ENCODE measurements at places on chromosomes 13 and 19. TPM values are rescaled to one million over a fixed set of nuclear protein-coding genes. Genes with fewer than 3 reads are reported as not detected.

GRCh38 chr13:51626749-51627148, 42.5 kb downstream of the WDFY2 start:
- no peak for DNase-seq

DNA sequence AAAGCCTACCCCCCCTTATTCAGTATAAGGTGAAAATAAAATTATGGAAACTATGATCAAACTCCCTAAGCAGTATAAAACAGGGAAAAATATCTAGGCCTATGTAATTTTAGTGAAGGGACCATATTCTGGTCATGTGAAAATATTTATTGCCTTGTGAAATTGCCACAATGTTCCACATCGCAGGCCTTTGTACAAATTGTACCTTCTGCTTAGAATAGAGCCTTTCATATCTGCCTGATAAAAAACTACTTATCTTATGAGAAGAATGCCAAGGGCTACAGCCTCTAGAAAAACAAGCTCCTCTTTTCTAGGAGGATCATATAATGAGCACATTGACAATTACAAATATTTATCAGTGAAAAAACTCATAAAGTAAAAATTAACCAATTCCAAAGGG, 1280.0 kb downstream of the EFNB2 start:
- DNase-seq: no peak

- DNase-seq: no peak
These were observed 4.3 kb upstream of the CEACAM19 start for GRCh38 chr19:44666852-44667556.

DNA sequence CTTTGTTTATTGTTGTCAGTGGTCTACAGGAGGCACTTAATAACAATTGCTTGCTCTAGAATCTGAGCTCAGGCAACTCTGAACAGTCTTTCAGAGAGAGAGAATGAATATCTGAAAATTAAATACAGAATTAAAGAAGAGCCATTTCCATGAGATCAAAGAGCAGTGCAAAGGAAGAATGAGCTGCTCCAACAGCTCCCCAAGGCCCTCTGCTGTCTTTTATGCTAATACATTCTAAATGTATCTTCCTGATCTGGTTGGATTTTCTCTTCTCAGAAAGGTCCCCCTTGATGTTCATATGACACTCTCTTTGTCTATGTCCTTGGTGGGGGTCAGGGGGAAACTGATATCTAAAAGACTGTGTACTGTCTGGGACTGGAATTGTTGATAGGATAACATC, 1029.6 kb downstream of the PCDH9 start:
- no peak for DNase-seq

DNA sequence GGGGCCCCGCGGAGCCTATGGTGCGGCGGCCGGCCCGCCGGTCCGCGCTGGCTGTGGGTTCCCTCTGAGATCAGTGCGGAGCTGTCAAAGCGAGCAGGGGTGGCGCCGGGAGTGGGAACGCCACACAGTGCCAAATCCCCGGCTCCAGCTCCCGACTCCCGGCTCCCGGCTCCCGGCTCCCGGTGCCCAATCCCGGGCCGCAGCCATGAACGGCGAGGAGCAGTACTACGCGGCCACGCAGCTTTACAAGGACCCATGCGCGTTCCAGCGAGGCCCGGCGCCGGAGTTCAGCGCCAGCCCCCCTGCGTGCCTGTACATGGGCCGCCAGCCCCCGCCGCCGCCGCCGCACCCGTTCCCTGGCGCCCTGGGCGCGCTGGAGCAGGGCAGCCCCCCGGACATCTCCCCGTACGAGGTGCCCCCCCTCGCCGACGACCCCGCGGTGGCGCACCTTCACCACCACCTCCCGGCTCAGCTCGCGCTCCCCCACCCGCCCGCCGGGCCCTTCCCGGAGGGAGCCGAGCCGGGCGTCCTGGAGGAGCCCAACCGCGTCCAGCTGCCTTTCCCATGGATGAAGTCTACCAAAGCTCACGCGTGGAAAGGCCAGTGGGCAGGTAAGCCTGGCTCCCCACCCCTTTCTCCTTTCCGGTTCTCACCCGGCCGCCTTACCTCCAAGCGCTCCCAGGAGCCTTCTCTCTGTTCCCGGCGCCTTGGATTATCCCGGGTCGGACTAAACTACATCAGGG, at the start of gene PDX1:
PDX1 (plus strand) TSS at position 67 of the 743 bp plus-strand sequence; CDS start at position 206, 139 bp downstream.
- DNase-seq: peak; percentile 62

GRCh38 chr13:76286178-76286577, 600.0 kb downstream of the KCTD12 start:
- no peak for DNase-seq

DNA sequence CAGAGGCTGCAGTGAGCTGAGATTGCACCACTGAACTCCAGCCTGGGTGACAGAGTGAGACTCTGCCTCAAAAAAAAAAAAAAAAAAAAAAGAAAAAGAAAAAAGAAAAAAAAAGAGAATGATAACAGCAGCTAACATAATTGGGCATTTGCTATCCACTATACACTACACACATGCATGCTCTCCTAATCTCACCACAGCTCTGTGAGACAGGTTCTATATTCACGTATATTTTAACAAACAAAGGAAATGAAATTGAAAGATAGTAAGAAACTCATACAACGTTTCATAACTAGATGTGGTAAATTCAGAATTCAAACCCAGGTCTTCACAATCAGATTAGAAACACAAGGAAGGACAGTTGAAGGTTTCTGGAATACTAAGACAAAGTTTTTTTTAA, 265.7 kb downstream of the DIAPH3 start:
- no peak for DNase-seq

DNA sequence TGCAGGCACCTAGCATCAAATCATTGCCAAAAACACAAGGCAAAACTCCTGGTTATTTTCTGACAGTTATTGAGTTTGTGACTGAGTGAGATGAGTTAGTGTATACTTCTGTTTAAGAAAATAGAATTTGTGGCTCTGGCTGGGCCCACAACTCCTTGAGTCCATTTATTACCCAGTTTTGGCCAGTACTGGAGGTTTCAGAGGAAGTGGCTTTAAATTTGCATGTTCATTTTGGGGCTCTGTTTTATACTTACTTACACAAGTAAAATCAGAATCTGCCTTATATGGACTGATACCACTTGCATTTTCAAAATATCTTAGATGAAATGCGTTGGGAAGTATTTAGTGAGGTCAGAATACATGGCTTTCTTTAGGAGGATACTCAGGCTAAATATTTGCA, 29.0 kb downstream of the TNFSF11 start:
- no peak for DNase-seq

The SBSN gene
- not detected for total RNA-seq

The YJEFN3 gene
- total RNA-seq: 4.9 TPM

The PGLYRP2 gene
- total RNA-seq: not detected

The CALR3 gene
- not detected for total RNA-seq

The PDE4C gene
- 4.3 TPM for total RNA-seq
